Aorta (tissue), 5 donors: ENCODE measurements at places on chromosomes 5 and 9.

DNA sequence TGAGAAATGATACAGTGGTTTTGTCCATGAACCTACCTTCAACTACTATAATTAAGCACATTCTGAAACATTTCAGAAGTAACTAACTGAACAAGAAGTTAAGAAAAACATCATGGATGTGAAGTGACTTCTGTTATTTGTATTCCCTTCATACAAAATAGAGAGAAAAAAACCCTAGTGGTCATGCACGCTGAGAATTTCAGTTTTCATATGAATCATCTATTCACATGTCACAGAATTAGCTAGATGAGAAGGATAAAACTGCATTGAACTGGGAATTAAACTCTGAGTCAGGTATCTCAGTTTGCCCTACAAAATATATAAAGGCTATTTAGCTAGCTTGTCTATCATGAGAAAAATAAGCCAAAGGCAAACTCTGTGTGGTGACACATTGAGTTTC, 451.8 kb upstream of the FTMT start:
- DNase-seq = no peak

DNA sequence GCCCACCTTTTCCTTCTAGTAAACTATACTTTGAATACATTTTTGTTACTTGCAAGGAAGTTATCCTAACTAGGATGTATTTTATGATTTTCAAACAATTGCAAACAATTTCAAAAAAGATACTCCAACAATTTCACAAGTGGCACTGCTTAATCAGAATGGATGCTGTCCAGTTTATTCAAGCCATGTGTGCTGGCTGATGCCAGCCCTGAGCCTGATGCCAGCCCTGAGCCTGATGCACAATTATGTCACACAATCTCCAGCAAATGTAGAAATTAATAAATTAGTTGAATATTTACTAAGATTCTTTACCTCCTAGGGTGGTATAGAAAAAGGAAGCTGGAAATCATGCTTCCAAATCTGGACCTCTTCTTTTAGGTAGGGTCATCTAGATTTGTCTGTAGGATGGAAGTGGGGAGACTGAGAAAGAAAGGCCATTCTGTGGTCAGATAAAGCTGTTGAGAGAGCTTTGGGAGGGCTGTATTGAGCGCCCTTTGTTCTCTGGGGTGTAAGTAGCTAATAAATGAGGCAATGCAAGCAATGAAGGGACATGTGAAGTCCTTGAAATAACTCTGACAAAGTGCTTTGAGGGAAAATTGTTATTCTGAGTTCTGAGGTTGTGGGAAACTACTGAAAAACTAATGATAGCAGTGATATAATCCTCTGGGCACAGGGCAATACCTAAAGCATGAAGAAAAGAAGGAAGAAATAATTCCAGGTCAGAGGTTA, 5.8 kb upstream of the C6 start:
- DNase-seq = no peak

- DNase-seq = no peak
These were observed 38.0 kb upstream of the UBTD2 start for GRCh38 chr5:172321593-172321992.

DNA sequence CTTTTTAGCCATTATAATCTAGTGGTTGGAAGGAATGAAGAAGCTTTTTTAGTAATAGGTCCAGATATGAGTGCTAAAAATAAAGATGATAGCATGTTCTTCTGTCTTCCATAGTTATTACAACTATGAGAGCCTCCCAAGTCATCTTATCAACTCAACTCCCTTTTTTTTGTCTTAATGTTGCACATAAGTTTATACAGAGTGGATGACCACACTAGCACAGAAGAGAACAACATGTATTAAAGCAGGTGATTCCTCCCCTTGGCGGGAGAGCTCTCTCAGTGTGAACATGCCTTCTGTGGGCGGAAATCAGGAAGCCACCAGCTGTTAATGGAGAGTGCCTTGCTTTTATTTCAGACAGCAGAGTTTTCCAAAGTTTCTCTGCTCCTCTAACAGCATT, 40.1 kb upstream of the STX17 start:
- no peak for DNase-seq

- peak; percentile 48 for DNase-seq
These were observed 166.1 kb downstream of the RNF180 start for GRCh38 chr5:64331597-64332277.

DNA sequence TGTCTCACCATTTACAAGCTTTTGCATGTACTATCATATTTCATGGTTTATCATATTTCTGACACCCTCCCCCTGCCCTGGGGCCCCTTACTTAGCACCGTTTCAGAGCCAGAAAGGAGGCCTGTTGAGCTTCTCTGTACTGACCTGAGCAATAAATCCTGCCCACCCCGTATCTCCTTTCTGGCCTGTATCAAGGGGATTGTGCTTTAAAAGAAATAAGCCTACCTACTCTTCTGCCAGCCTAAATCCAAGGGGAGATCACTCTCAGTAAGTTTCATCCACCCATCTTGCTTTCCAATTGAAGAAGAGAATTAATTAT, 54.0 kb upstream of the FST start:
- no peak for DNase-seq

DNA sequence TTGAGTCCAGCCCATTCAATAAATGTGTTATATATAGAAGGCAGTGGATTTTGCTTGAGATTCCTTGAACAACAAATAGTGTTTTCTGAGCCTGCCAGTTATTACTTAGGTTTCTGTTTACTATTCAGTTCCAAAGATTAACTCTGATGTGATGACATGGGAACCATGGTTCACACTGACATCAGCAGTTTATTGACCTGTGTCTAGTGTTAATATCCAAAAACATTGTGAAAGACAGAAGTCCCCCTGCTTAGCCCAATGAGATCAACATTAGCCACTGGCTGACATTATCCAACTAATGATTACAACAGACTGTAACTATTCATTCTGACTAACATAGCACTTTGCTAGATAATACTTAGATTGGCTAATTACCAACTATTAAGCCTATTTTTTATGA, 14.9 kb downstream of the APBA1 start:
- no peak for DNase-seq

- DNase-seq = no peak
These were observed 11.1 kb downstream of the PALM2AKAP2 start for GRCh38 chr9:109791003-109791677.

DNA sequence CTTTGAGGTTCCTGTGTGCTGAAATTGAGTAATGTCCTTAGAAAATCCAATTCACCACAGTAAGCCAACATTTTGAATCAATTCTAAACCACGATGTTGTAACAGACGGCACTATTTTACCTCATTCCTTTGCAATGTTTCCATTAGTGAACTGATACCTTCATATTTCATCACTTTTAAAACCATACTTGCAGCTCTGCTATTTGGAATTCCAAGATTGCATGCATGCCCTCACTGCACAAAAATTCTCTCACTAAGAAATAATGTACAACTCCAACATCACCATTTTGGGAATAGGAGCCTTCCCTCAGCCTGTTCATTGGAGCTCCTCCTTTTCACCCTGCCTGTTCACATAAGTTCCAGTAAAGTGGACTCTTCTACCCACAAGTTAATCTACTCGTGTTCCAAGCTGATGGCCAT, 74.8 kb upstream of the TGFBR1 start:
- no peak for DNase-seq

DNA sequence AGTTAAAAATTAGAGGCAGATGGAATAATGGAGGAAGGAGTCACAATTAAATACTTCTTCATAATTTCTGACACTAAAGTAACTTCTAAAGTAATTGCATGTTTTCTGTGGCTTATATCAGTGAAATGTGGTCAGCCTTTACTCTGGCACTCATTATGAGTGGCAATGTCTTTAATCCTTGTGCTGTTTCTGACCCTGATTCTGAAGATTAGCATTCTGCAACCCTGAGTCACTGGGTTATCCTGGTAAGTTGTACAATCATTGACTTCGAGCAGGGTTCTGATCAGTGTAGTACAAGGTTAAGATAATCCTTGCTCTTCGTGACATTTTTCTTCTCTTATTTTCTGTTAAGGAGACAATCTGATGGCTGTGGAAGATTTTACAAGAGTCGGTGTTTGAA, 379.4 kb upstream of the RORB start:
- DNase-seq = no peak

DNA sequence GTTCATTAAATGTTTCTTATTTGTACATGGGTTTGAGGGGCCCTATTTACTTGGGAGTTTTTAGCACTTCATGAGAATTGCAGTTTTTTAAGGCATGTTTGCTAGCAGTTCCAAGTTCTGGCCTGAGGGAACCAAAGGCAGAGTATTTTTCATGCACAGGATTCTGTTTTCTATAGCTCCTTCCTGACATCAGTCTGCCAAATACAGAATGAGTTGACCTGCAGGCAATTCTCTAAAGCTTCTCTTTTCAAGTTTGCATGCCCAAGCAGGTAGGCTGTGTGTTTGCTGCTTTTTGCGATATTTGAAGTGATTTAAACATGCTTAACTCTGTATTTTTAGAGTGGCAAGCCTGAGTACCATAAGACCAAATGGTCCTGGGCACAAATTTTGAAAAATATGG, 75.8 kb downstream of the AOPEP start:
- DNase-seq = no peak

GRCh38 chr5:34510002-34510401, 146.1 kb upstream of the RAI14 start:
- DNase-seq = no peak

DNA sequence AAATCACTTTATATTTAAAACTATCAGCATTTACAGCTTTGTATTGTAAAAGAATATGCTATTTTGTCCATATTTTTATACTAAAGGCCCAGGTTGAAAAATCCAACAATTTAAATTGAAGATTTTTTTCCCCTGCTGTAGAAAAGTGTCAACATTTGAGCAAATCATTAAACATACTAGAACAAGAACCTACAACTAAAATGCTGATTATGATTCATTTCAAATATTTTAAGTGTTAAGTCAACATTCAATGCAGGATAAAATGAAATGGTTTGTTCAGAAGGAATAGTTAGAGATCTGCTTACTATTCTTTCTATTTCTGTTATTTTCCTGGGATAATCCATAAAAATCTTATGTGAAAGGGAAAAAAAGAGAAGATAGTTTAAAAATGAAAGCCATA, 866.5 kb upstream of the DMAC1 start:
- no peak for DNase-seq

DNA sequence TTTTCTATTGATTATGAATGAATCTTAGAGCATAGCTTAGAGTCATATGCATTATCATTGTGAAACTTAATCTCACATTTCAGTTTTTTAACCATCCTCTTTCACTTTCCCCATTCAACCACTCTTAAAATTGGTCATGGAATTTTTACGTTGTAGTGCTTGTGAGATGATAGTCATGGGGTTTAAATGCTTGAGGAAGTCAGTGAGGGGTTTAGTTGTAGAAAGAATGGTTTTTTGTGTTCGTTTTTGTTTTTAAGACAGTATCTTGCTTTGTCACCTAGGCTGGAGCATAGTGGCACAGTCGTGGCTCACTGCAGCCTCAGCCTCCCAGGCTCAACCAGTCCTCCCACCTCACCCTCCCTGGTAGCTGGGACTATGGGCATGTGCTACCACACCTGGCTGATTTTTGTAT, 19.6 kb downstream of the UGCG start:
- no peak for DNase-seq

DNA sequence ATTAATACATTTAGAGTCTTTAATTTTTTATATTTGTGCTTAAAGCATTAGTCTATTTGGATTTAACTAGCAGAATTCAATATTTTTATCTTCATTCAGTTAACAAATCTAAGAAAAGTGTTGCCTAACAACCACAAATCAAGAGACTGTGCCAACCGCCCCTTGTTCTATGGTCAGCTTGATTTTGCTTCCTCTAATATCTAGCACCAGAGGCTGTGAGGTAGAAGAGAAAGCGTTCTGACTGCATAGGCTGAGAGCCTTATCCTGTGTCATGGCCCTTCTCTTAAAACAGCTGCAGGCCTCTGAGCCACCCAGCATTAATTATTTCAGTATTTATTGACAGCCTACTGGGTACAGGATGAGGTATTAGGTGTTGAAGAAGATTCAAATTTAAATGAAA, 693.0 kb upstream of the CDH6 start:
- DNase-seq = no peak

GRCh38 chr9:97510797-97511654, 9.6 kb downstream of the TMOD1 start:
- no peak for DNase-seq

DNA sequence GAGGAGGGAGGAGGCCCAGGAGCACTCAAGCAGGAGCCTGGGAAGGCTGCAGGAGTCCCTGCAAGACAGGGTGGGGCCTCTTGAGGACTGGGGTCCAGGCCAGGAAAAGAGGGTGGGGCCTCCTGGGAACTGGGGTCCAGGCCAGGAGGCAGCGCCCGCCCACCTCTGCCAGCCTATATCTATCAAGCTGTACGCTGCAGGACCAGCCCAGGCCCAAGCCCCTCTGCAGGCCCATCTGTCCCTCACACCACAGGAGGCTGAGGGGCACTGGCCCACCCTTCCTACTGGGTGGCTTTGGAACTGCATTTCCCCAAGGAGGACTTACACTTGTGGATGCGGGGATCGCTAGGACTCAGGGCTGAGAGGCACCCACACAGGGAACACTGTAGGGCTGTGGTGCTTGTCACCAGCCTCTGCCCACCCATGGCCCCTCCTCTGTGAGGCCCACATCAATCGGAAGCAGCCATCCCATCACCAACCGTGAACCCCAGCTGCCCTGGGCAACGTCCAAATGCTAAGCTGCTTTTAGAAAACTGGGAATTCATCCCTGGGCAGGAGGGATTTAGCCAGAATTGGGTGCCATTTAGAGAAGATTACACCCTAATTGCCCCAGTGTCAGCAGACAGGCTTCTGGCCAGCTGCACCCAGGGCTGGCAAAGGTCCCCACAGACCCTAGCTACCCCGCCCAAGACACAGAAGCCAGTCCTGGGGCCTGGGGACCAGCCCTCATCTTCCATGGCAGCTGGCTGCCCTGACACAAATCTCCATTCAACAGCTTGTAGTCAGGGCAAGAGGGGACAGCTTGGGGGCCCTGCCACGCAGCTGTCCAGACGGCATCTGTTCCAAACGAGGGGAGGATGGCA, 15.3 kb downstream of the BICD2 start:
- DNase-seq = peak; percentile 46

DNA sequence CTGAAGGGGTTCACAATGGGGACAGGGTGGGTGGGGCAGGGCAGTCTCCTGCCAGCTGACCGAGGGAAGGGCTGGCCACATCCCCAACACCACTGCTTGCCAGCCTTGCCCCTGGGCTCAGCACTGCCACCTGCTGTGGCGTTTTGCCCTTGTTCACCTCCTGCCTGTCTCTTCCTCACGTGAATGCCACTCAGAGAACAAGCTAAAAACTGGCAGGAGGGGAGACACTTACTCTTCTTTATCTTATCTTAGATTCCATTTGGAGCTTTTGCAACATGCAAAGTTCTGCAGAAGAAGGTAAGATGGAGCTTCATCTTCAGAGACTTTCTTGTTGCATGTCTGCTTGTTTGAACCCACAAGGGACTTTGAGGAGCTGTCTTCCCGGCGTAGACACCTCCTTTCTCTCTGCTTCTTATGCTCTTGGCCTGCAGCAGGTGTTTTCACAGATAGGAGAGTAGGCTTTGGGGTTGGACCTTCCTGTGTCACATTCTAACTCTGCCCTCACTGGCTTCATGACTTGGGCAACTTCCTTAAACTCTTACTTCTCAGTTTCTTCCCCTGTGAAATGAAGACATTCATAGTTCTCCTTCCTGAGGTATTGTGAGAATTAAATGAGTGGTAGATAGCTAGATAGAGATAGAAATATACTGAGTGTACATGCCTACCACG, 4.1 kb downstream of the LRSAM1 start:
- DNase-seq = no peak

- DNase-seq = no peak
These were observed 28.8 kb downstream of the AHRR start for GRCh38 chr5:350355-350754.

- no peak for DNase-seq
These were observed 25.2 kb downstream of the OCLN start for GRCh38 chr5:69517763-69518212.

GRCh38 chr5:80937584-80938356, 22.4 kb upstream of the RASGRF2 start:
- DNase-seq = no peak
